ENCODE measurements at places on chromosomes 12 and 14.

DNA sequence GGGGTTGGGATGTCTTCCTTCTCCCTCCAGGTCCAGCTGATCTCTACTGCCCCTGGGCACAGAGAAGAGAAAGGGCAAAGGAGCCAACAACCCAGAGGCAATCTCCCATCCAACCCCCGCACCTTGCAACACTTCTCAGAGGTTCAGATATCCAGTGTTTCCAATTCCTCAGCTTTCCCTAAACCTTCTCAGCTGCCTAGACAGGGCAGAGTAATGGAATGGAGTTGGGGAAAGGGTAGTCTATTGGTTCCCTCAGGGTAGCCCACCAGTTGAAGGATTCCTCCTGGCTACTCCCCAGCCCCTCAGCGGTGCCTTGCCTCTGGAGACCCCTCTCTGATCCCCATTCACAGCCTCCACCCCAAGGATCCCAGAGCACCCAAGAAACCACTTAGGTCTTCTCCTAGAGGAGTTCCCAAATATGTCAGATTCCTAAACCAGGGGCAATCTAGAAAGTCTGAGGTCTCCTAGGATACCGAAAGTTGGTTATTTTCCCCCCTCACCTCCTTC, 537 bp downstream of the NFE2 start:
- DNase-seq, result no peak

GRCh38 chr12:6869049-6870021, 2.0 kb downstream of the TPI1 start:
- peak; percentile 84 for DNase-seq

DNA sequence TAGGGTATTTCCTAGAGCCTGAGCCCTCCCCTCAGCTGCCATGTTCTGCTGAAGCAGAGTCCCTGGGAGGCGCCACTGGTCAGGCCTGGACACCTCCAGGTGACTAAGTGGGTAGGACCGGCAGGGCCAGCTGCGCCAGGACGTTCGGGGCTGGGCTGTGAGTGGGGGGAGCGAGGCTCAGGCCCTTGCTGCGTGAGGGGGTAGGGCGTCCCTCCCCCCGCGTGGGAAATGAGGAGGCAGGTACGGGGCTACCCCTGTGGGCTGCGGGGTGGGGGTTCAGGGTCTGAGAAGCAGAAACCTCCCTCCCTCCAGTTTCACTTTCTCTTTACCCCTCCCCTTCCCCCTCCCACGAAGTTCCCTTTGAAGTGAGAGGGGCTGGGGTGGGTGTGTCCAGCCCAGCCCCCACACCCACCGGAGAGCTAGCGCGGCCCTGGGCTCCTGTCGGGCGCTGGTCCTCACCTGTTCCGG, 22.1 kb upstream of the KIF26A start:
- DNase-seq, result no peak

DNA sequence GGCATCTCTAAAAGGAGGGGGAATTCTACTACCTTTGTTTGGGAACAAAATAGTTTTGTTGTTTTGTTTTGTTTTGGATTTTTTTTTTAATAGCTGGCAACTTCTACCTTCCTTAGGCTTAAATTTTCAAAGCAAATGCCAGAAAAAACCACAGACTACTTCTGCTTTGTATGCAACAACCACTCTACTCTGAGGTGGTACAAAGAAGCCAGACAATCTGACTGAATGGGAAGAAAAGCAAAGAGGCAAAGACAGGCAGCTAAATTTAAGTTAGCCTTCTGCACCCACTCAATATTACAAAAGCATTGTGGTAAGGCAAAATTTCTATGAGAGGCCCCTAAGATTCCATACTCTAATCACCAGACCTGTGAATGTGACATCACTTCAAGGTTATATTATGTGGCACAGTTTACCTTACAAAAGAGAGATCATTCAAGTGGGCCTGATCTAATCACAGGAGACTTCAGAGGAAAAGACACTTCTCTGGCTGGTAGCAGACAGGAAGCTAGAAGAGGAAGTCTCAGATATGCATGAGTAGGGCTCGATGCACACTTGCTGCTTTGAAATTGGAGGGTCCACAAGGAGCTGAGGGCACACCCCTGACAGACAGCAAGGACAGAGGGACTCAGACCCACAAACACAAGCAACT, 566.6 kb downstream of the RPS29 start:
- DNase-seq, result no peak

DNA sequence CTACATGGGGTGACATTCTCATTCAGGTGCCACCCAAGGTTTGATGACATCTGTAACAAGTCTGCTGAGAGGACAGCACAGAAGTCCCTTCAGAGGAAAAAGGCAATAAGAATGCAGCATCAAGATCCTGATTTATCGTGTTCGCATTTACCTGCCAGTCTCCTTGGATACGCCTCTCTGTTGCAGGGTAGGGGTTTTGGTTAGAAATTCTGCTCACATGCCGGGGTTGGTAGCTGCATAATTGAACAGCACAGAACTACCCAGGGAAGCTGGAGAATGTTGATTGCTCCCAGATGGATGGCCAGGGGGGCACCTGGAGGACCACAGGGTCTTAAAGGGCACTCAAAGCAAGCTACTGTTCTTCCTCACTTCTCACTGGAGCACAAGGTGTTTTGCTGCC, 31.1 kb upstream of the CHST11 start:
- no peak for DNase-seq

DNA sequence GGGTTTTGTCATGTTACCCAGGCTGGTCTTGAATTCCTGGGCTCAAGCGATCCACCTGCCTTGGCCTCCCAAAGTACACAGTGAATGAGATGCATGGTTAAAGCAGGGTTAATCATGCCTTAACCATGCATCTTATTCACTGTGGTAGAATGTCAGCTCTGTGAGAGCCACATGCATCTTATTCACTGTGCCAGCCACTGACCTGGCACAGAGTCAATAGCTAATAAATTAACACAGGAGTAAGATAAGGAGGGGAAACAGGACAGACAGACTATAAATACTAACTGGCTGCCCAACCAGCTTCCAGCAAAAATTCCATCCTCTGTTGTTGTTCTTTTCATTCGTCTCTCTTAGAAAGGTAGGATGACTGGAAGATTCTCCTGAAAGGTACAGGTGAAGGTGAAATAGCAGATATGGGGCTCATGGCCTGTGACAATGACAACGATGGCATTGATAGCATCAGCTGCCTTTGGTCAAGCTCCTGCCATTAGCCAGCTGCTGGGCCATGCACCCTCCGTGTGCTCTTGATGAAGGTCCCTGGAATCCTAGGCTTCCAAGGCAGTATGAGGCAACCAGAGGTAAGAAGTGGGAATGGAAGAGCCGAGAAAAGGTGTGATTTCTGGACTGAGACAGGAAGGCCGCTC, 76.6 kb downstream of the ZNF664 start:
- DNase-seq, result no peak

DNA sequence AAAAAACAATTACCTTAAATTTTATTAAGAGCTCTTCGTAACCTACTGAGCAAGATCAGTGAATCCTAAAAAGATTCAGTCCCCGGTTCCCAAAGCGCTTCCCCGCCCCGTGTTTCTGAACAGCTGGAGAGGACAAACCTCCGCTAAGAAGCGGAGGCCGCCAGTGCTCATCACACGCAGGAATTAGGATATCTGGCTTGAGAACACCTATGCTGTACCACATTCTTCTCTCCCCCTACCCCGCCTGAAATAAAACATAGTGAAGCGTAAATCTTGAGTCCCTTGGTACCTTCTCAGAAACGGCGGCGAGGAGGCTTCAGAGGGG, 774 bp upstream of the WDR20 start:
- DNase-seq, result peak; percentile 66

GRCh38 chr12:124774054-124774461, 89.6 kb downstream of the SCARB1 start:
- DNase-seq, result no peak

DNA sequence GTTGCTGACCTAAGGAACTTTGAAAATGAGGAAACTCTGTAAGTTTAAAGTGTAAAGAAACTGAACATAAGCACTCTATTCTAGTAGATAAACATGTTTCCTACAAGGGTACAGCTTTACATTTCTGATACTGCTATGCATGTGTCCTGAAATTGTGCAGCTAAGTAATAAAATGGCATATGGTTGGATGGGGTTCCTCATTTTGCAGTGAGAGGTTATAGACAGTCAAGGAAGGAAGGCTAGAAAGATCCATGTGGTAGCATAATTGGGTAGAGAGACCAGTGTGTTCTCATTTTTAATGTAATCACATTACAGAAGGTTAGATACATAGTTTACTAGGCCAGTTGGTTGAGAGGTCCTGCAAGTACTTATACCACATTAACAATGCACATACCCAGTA, 477.0 kb downstream of the TMEM121 start:
- DNase-seq, result no peak

DNA sequence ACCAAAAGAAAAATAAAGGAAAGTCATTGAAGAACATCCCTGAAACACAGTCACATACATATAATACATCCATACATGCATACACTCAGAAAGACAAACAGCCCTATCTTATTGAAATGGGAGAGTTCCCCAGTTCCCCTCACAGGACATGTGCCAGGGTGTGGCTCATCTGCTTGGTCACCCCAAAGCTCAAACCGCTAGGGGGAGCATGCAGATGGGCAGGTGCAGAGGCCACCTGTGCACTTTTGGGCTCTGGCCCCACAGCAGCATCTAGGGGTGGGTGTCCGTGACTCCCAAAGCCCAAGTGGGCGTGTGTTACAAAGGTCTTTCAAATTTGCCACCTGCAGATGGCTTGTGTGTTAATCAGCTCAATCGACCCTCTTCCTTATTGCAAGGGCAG, 75.2 kb downstream of the CMAS start:
- DNase-seq, result no peak

GRCh38 chr14:58864751-58865513, 227.2 kb downstream of the DACT1 start:
- no peak for DNase-seq

GRCh38 chr12:74535536-74535935, 2.1 kb upstream of the ATXN7L3B start:
- no peak for DNase-seq

GRCh38 chr12:125633686-125634085, 568.5 kb downstream of the AACS start:
- DNase-seq, result no peak

- peak; percentile 32 for DNase-seq
Measured at GRCh38 chr14:90660865-90661570, 155.2 kb downstream of the TTC7B start.

DNA sequence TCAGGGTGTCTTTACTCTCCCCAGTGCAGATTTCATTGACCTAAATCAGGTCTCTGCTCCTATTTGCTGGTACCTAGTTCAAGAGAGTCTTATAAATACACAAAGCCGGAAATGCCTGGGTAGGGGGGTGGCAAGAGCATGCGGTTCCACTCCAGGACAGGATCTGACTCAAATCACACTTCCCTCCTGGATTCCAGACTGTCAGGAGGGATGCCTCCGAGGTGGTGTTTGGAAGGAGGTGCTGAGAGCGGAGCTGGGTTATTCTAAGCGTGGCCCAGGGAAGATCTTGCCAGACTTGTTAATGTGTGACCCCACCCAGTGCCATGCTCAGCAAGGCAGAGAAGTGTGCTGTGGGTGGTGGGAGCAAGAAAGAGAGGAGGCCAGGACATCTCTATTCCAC, 49.8 kb downstream of the B4GALNT3 start:
- DNase-seq, result peak; percentile 26

- DNase-seq, result no peak
Measured at GRCh38 chr12:6553051-6553868, 2.6 kb downstream of the IFFO1 start.

DNA sequence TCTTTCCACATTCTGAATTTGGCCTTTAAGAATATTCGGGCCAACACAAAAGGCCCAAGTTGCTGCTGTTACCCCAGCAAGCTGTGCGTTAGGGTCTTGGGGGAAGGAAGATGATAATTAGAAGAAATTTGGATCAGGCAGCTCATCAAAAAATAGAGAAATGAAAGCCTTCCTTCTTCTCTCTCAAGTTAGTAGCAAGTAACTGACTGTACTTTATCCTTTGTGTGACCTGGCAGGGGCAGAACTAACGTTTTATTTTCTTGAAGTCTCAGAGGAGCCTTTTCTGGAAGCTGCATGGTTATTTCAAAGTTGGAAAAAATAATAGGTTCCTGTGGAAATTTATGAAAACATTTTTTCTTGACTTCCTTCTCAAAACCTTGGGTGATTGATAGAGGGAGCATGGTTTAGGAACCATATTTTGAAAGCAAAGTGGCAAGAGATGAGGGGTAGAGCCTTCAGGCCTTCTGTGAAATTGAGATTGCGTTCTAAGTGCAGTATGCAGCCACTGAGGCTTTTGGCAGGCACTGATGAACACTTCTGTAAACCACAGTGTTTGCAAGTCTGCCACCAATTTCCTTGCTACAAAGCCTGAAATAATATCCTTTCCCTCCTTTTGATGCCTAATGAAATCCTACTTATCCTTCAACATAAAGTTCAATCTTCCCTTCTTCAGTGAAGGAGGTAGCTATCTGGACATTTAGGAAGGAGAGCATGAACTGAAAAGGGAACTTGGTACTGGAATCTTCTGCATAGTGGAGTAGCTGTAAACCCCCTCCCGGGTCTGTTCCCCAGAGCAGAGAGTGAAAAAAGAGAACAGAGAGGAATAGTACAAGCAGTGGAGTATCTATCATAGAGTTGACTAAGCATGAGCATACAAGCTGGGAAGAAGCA, 123.2 kb downstream of the FGD4 start:
- no peak for DNase-seq

Data from NCI-H345 (cell line).